Pancreas (tissue), 10 donors: ENCODE measurements at places on chromosomes 6 and 20. TPM values are rescaled to one million over a fixed set of nuclear protein-coding genes. Genes with fewer than 3 reads are reported as not detected.

Gene PERP
- polyA plus RNA-seq: 31.2 TPM

Gene IMPG1
- 0.08 TPM for polyA plus RNA-seq

Gene EEF1A2
- polyA plus RNA-seq: 28.2 TPM

Gene CNPY3
- polyA plus RNA-seq: 55.4 TPM

Gene STMND1
- 2.2 TPM for polyA plus RNA-seq

Gene HTR1E
- not detected for polyA plus RNA-seq

Gene NMBR
- not detected for polyA plus RNA-seq

Gene ZC2HC1B
- not detected for polyA plus RNA-seq

Gene SMLR1
- polyA plus RNA-seq: not detected

Gene ABHD16B
- 0.53 TPM for polyA plus RNA-seq
